ENCODE measurements at places on chromosomes 16 and 17.

GRCh38 chr16:68724797-68725196 lies 12.3 kb upstream of the CDH1 start:
- DNase-seq, result no peak

DNA sequence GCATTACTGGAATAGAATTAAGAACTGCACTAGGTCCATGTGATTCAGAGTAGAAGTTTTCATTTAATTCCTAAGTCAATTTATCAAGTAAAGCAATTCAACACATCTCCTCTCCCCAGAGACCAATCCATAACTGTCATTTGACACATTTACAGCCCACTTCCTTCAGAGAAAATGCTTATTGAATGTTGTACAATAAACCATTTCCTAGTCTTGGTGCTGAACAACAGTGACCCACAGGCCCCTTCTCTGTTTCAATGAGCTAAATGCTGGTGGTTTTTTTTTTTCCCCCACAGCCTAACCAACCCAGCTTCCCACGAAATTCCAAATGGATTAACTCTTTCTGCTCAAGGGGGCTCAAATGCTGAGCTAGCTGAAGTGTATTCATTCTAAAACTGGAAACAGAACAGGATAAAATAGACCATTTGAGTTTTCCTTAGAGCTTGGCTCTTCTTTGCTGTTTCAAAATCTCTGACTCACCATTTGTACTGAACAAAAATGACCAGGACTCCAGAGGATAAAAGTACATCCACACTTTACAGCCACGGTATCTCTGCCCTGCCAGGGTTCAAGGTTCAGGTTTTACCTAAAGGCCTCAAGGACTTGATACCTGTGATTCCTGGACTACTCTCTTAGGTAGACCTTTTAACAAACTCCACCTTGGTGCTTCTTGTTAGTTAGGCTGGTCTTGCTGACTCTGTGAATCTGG lies 62.3 kb downstream of the TMEM100 start:
- no peak for DNase-seq

- no peak for DNase-seq
Observed at GRCh38 chr17:18280766-18281371, 20.4 kb downstream of the MIEF2 start.

- no peak for DNase-seq
Observed at GRCh38 chr16:87506423-87507350, 13.9 kb upstream of the ZCCHC14 start.

DNA sequence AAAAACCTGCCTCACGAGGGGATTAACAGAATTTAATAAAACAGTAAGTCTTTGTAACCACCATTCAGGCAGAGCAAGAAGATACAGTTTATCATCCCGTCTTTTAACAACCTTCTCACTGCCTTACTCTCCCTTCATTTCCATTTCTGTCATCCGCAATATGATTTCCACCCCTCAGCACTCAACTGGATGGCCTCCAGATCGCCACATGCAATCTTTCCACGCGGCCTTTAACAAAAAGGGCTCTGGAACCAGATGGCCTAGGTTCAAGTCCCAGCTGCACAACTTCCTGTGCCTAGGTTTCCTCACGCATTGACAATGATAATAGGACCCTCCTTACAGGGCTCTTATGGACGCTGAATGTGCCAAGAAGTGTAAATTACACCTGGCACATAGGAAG lies 103.6 kb downstream of the GAS7 start:
- no peak for DNase-seq

GRCh38 chr16:59881376-59881775 lies 1147.3 kb upstream of the GOT2 start:
- no peak for DNase-seq

- no peak for DNase-seq
Observed at GRCh38 chr17:81018044-81018802, 16.7 kb upstream of the BAIAP2 start.

DNA sequence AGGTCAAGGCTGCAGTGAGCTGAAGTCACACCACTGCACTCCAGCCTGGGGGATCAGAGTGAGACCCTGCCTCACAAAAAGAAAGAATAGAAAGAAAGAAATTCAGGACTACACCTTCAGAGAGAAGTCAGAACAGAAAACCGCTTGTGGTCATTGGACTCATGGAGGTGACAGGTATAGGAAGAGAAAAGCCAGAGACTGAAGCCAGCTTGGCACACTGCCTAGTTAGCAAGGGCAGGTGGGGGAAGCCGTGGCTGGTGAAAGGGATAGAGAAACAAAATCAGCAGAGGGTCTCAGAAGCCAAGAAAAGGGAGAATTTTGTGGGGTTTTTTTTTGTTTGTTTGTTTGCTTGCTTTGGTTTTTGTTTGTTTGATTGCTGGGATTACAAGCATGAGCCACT lies 32.9 kb upstream of the SKAP1 start:
- no peak for DNase-seq

DNA sequence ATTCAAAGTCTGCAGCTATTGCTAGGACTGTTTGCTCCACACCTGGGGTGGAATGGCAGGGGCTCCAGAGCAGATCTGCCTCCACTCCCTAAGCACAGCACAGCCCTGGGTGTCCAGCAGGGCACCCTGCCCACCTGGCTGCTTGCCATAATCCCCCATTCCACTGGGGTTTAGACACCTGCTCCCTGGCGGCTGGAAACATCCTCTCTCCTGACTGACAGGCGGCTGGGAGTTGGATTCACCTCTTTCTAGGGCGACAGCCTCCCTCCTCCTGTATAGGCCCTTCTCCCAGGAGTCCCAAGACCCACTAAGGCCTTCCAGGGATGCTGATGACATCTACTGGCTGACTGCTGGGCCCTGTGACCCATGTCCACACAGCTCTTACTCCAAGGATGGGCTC lies 18.0 kb downstream of the HDAC5 start:
- DNase-seq, result no peak

GRCh38 chr17:74748279-74748528 lies 224 bp upstream of the NHERF1 start:
- peak; percentile 86 for DNase-seq

GRCh38 chr16:65480281-65481091 lies 358.6 kb upstream of the CDH11 start:
- DNase-seq, result no peak

GRCh38 chr17:30449480-30449879 lies 27.7 kb upstream of the GOSR1 start:
- no peak for DNase-seq

DNA sequence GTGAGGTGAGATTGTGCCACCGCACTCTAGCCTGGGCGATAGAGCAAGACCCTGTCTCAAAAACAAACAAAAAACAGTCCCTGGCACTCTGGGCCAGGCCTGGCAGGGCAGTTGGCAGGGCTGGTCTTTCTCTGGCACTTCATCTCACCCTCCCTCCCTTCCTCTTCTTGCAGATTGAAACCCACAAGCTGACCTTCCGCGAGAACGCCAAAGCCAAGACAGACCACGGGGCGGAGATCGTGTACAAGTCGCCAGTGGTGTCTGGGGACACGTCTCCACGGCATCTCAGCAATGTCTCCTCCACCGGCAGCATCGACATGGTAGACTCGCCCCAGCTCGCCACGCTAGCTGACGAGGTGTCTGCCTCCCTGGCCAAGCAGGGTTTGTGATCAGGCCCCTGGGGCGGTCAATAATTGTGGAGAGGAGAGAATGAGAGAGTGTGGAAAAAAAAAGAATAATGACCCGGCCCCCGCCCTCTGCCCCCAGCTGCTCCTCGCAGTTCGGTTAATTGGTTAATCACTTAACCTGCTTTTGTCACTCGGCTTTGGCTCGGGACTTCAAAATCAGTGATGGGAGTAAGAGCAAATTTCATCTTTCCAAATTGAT lies 24.8 kb downstream of the STH start:
- no peak for DNase-seq

DNA sequence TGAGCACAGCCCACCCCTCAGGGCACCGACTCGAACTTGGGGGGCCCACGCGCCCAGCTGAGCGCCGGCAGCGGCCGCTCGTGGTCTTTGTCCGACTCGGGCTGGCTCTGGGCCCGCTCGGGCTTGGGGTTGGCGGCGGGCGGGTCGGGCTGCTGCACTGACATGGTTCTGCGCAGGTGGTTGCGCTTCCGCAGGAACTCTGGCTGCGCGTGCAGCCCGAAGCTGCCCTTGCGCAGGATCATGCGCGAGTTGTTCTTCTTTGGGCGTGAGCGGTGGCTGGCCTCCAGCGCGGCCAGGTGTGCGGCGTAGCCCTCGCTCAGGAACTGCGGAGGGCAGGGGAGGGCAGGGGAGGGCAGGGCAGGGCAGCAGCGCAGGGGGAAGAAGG lies 11.1 kb downstream of the PIMREG start:
- DNase-seq, result no peak

- no peak for DNase-seq
Observed at GRCh38 chr16:57411362-57411976, 6.9 kb downstream of the CCL17 start.

DNA sequence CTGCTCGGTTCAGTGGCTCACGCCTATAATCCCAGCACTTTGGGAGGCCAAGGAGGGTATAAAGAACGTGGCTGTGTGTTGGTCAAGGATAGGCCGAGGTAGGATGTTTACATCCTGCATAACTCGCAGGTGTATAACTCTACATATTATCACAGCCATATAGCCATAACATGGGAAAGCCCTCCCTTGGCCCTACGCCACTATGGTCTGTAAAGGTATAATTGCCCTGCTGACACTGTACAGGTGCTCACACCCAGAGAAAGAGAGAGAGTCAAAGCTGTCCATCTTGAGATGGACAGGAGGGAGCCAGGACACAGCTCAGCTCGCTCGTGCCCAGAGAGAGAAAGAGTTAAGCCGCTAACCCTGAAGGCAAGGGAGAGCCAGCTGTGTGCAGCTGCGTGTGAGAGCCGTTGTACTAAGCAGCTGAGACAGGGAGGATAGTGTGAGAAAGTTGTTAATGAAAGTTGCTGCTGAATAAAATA lies 30.4 kb upstream of the DHX8 start:
- no peak for DNase-seq

DNA sequence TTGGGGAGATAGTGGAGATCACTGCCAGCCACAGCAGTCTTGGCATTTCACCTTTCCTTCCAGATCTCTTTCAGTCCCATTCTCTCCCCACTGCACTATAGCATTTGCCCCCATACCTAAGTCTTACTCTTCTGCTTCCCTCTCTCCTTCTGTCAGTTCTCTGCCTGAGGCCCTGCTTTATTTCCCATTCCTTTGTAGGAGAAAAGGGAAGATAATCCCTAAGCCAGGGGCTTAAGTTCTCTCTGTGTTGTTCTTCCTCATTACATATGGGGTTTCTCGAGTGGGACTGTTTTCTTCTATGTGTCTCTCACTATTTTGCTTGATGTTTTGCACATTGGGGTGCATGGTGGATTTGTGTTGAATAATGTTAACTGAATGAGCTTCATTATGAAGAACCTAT lies 6.4 kb downstream of the KDM6B start:
- DNase-seq, result no peak

- DNase-seq, result no peak
Observed at GRCh38 chr17:5911919-5912318, 158.3 kb upstream of the WSCD1 start.

- DNase-seq, result no peak
Observed at GRCh38 chr16:68889508-68890150, 46.3 kb downstream of the TANGO6 start.

GRCh38 chr17:51819341-51820219 lies 338.9 kb downstream of the CA10 start:
- no peak for DNase-seq

DNA sequence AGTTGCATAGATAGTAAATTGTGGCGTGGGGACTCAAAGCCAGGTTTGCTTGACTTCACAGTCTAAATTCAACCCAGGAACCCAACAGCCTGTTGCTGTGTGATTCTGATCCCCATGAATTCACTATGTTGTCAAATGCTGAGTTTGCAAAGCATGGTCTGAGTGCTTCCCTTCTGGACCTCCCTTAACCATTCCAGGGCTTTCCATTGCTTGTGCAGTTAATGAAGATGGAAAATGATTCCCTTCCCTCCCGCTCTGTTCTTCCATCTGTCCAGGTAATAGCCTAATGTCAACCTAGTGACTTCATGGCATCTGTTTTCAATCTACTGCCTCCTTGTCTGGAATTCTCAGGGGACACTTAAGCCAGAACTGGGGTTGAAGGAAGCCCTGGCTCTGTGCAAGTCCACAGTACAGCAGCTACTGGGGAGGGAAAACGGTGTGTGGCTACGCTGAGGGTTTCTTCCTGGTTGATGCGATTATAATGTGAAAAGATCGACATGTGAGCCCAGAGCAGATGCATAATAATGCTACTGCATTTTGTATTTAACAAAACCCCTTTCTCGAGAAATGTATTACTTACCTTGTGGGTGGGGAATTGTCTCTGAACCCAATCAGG lies 206.7 kb downstream of the CDH13 start:
- DNase-seq, result no peak

- DNase-seq, result no peak
Observed at GRCh38 chr17:61822326-61823285, 40.7 kb downstream of the BRIP1 start.

GRCh38 chr17:37417852-37418251 lies 11.2 kb downstream of the TADA2A start:
- no peak for DNase-seq

DNA sequence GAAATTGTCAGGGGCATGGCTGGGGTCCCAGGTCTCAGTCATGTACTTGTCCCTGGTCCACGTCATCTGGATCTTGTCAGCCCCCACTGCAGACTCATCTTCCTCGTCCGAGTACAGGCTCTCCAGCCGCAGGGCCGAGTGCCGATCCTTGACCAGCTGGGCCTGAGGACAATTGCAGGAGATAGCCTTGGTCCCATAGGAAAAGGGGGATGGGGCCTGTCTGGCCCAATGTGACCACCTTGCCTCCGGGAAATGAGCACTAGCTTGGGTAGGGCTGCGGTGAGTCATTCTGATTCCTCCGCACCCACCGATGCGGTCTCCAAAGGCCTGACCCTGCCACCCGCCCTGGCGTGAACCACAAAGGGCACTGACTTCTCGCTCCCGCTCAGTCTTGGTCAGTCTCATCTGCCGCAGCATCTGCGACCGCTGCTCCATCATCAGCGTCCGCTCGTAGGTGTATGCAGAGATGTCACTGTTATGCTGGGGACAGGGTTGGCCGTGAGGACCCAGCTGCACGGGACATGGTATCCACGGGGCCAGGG lies 1.5 kb upstream of the LCAT start:
- no peak for DNase-seq

DNA sequence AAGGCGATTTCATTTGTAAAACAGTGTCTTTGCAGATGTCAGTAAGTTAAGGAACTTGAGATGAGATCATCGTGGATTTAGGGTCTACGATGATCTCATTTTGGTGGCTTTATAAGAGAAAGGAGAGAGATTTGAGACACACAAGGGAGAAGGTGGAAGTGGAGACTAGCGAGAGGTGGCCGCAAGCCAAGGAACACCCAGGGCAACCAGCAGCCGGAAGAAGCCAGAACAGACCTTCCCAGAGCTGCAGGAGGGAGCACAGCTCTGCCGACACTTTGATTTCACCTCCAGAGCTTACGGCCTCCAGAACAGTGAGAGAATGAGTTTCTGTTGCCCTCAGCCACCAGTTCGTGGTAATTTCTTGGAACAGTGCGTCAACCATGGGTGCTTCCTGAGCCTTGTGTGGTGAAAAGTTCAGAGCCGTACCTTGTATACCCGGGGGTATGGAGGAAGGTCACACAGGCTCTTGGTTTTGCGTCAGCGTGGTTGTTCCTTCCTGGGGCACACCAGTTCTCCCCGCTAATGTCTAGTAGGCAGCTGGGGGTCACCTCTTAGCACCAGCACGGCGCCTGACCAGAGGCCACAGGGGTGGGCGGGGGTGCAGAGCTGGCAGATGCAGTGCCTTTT lies 12.9 kb upstream of the SEC14L1 start:
- peak; percentile 46 for DNase-seq

- no peak for DNase-seq
Observed at GRCh38 chr17:17151541-17151940, 54.6 kb downstream of the PLD6 start.
